Kidney (tissue), 22 donors: ENCODE measurements at places on chromosomes 5 and 9.

DNA sequence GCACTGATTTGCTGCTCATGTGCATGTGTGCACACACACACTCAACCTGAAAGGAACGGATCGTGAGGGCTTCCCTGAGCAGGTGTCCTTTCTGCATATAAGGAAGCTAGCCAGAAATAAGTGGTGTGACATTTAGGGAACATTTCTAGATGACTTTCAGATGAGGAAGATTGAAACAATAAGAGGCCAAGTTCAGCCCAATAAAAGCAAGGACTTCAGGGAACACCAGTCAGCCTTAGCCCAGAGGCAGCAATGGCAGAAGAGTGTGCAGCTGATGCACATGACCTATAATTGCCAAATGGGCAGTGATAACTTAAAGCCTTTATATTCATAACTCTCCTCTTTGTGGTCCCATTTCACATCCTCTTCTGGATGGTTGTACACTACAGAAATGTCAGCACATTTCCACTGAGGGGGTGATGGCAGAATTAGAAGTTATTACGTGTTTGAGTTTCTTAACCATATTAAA is 255.5 kb downstream of the TRIM32 start:
- DNase-seq, result no peak

GRCh38 chr5:34494111-34494755 is 161.9 kb upstream of the RAI14 start:
- DNase-seq, result no peak

- DNase-seq, result no peak
Measured at GRCh38 chr5:32836176-32836575, 125.1 kb downstream of the NPR3 start.

DNA sequence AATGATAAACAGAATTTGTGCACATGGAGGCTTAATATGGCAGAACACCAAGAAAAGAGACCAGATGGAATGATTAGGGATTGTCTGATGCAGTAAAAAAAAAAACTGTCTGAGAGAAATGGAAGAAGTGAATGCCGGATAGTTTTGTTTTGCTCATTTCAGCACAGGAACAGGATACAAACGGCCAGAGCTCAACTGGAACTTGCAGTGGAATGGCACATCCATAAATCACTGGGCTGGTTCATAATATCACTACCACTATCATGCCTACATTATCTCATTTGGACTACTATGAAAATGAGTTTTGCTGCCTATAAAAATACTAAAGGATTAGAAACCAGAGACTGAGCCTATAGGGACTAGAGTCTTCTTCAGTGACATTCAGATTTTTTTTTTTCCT is 9.7 kb downstream of the PTAR1 start:
- DNase-seq, result no peak

GRCh38 chr5:159059722-159060121 is 40.0 kb downstream of the EBF1 start:
- DNase-seq, result no peak

- no peak for DNase-seq
Measured at GRCh38 chr9:73174330-73174980, 22.8 kb downstream of the ANXA1 start.
